ENCODE measurements at places on chromosomes 16 and 17. TPM values are rescaled to one million over a fixed set of nuclear protein-coding genes. Genes with fewer than 3 reads are reported as not detected.

DNA sequence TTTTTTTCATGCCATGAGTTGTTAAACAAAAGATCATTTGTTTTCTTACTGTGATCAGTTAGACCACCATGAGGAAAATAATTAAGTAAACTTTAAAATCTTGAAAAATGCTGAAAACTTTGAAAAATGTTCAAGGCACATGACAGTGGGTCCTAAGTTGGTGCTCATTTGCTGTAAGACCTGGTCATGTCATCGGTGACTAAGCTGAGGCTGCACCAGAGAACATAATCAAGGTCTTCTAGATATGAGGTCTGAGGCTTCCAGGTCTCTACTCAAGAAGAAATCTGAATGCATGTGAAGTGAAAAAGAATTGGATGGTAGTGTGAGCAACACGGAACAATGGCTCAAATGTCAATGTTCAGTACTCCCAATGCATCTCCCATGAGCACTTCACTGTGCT lies 87.6 kb downstream of the CFDP1 start:
- no peak for DNase-seq

- DNase-seq, result no peak
Measured at GRCh38 chr17:50843150-50843905, 7.9 kb downstream of the WFIKKN2 start.

- no peak for DNase-seq
Measured at GRCh38 chr17:67379251-67379630, 2.2 kb downstream of the PITPNC1 start.

- DNase-seq, result no peak
Measured at GRCh38 chr17:59149051-59149450, 5.9 kb downstream of the SKA2 start.

GRCh38 chr16:2388875-2389433 lies 40.3 kb upstream of the CCNF start:
- no peak for DNase-seq

- no peak for DNase-seq
Measured at GRCh38 chr16:87172632-87173031, 144.6 kb downstream of the C16orf95 start.

- DNase-seq, result no peak
Measured at GRCh38 chr16:50372611-50373344, 4.0 kb upstream of the BRD7 start.

GRCh38 chr17:45672301-45672700 lies 111.8 kb upstream of the CRHR1 start:
- no peak for DNase-seq

DNA sequence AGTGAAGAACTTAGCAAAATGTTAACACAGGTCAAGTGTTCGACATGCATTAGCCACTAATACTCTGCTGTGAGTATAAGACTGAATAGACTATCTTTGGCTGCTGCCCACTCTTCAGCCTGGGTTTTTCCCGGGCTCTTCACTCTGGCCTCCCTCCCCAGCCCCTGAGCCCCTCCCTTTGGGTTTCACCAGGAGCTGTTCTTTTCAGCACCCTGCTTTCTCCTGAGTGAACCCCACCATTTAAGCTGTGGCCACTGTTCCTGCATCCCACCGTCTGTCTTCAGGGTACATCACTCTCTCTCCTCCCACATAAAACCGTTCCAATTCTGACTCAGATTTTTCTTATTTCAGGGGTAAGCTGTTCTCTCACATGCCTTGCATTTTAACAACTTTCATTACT lies 92.0 kb upstream of the ASIC2 start:
- peak; percentile 57 for DNase-seq

DNA sequence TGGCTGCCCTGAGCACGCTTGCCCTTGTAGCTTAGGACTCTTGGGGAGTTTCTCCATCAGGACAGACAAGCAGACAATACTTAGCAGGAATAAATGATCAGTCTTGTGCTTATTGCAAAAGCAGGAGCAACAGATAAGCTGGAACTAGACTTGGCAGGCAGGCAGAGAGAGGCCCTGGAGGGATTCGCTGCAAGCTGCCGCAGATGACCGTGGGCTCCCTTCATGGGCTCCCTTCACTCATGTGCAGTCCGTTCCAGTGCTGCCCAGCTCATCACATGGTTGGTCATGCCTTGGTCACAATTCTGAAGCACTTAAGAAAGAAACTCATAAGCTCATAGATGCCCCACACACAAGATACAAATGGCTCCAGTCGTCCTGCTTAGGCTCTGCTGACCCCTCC lies 2.4 kb upstream of the SLC5A10 start:
- DNase-seq, result no peak

GRCh38 chr17:10697092-10698081 lies at the start of the genes ADPRM and SCO1:
Gene ADPRM, plus strand, starts transcription at chr17:10697594. Its CDS starts 7,333 bp downstream, at chr17:10704927.
Gene SCO1, minus strand, starts transcription at chr17:10697533. Its CDS starts 26 bp downstream, at chr17:10697507.
- peak; percentile 98 for DNase-seq

DNA sequence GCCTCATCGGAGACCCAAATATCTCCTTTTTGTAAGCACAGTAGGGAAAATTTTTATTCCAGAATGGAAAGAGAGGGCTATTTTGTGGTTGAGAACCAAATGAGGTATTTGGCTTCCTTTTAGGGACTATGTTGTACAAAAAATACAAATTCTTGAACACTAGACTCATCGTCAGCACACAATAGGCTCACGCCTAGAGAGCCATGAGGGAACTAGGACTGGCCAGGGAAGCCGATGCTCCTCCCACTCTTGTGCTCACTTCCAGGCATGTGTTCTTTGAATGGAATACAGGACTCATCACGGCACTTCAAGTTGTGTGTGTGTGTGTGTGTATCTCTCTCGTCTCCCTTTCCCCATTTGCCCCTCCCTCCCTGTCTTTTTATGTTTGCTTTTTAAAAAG lies 17.8 kb upstream of the BLMH start:
- no peak for DNase-seq

DNA sequence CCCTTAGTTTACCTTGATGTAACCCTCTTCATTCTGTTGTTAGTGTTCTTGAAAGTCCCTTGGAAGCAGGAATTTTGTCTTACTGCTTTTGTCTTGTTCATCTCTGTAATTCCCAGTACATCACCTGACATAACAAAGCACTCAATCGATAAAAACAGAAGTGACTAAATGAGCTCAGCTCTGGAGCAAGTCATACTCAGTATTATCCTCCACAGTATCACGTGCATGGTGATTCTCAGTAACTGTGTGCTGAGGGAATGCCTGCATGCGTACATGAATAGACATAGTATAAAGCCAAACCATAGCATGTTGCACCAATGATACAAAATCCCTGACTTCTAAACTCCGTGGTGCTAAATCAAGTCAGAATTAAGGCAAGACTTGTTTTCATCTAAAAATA lies 7.2 kb downstream of the KRT38 start:
- no peak for DNase-seq

DNA sequence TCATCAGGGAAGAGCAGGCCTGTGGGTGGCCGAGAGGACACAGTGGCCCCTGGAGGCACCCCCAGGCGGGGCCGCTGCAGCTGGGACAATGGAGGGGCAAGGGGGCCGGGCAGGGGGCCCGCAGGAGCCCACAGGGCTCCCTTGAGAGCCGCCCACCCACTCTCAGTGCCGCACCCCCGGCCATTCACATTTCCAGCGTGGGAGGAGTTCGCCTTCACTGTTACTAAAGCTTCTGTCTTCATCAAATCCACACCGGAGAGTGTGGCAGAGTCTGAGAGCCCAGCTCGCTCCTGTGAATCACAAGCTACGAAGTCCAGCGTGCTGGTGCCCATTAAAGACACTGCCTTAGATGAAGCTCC lies 20.9 kb upstream of the PVALEF start:
- DNase-seq, result no peak

GRCh38 chr17:28953444-28954118 lies 2.3 kb upstream of the PHF12 start:
- DNase-seq, result peak; percentile 85

GRCh38 chr17:79479876-79480275 lies 131.0 kb downstream of the RBFOX3 start:
- no peak for DNase-seq

- no peak for DNase-seq
Measured at GRCh38 chr17:73686126-73686525, 41.9 kb upstream of the SDK2 start.

DNA sequence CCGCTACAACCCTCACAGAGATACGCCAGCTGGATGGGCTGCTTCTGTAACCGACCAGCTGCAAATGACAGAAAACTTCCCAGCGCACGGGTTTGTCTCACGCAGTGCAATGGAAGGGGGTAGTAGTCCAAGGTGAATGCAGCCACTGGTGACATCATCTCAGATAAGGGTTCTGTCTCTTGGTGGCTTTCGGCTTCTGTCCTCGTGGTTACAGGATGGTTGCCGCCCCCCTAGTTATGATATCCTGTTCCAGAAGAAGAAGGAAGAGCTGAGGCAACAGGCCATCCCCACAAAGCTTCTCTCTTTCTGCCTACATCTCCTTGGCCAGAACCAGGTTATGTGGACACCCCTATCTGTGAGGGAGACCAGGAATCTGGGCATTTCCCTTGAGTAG lies 40.3 kb upstream of the BAHCC1 start:
- no peak for DNase-seq

DNA sequence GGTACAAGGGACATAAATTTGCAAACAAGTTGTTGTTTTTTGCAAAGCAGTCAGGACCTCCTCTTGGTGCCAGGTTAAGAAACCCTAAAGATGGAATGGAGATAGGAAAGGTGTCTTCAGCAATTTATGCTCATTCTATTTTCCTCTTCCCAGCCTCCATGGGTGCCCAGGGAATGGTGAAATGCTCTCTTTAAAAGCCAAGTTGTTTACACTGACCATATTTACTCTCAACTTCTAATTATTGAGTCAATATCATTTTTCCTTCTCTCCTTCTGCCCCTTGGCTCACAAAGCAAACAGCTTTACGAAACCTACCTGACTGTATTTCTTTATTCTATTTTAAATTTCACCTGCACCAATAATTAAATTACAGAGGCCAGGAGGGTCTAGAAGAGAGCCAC lies 138.5 kb upstream of the IRX3 start:
- no peak for DNase-seq

DNA sequence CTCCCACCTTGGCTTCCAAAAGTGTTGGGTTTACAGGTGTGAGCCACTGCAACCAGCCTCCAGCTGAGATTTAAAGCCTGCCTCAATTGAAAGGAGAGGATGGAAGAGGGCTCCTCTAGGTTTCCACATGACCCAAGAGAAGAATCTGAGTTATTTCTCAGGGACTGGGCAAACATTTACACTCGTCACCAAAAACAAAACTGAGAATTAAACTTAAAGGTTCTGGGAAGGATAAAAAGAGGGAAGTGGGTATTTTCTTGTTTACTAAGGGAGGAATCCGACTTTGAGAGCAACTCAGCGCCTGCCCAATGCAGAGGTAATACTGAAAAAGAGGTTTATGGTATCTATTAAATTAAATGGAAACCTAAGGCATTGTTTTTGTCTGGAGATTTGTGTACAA lies 13.3 kb downstream of the HOXB1 start:
- no peak for DNase-seq

DNA sequence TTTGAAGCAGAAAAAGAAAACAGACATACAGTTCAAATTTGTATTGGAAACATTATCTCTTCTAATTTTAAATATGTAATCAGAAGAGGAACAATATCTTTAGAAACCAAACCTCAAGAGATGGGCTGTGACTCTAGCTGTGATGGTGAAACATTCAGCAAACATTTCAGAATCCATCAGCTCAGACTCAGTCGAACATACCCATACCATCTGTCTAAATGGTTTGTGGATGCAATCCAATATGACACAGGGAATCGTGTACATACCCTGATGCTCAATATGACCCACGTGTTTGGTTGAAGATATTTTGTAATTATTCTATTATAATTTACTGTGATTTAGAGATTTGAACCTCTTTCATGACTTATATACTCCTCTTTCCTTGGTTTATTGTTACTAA lies 665.2 kb upstream of the CDH8 start:
- no peak for DNase-seq

DNA sequence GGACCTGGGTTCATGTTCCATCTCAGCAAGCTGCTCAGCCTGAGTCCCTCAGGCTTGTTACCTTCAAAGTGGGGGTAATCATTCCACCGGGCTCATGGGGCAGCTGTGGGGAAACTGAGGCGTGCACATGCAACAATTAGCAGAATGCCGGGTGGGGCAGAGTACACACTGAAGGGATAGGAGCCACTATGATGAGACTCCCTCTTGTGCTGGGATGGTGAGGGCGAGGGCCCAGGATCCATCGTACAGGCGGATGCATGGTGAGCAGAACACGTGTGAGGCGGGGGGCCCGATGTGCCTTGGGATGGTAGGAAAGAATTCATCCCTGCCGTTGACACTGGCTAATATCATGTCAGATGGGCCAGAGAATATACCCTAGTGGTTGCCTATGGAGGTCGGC lies 25.5 kb upstream of the MAP3K14 start:
- no peak for DNase-seq

Gene SLC12A3
- 277 TPM for polyA plus RNA-seq

Gene CCL16
- not detected for polyA plus RNA-seq

Gene CBFA2T3
- polyA plus RNA-seq, result 0.75 TPM

Gene DLX3
- polyA plus RNA-seq, result 0.47 TPM

Gene CDH5
- 13.9 TPM for polyA plus RNA-seq

Gene TNRC6A
- polyA plus RNA-seq, result 8.0 TPM

Gene ASGR1
- polyA plus RNA-seq, result 1.4 TPM

Gene TPPP3
- polyA plus RNA-seq, result 108 TPM

All from kidney (tissue), 22 donors.